ENCODE measurements at places on chromosomes 6 and 20.

- DNase-seq, result no peak
These were observed 48.0 kb upstream of the MAPK13 start for GRCh38 chr6:36082318-36082717.

DNA sequence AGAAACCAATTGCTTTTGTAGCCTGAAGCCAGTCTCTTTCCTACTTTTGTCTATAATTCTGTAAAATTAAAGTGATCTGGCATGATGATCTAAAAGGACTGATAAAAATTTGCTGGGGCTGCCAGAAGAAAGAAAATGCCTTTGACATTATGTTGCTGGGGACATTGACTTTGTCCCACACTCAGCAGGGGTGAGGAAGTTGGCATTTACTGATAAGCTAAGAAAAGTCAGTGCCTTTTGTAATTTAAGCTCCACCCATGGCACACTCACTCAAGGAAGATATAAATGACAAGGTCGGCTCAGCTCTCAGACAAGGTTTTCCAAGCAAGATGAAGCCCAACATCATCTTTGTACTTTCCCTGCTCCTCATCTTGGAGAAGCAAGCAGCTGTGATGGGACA lies at the start of gene SEMG1:
SEMG1 (plus strand) TSS at position 309 of the 400 bp plus-strand sequence; CDS start at position 330, 21 bp downstream.
- DNase-seq, result no peak

GRCh38 chr20:18289306-18289705 lies 979 bp downstream of the ZNF133 start:
- no peak for DNase-seq

- no peak for DNase-seq
These were observed 97.4 kb upstream of the ARMC2 start for GRCh38 chr6:108750801-108751200.

- DNase-seq, result no peak
These were observed 42.2 kb downstream of the SNX9 start for GRCh38 chr6:157865249-157865648.

GRCh38 chr6:137989664-137990063 lies 117.6 kb downstream of the PERP start:
- no peak for DNase-seq

Data from activated T-helper 9 cell treated with anti-CD3 and anti-CD28 coated beads, Interleukin-2, amount 50 U/mL, for 16 hours (primary cell).